ENCODE measurements at places on chromosomes 2 and 18.

DNA sequence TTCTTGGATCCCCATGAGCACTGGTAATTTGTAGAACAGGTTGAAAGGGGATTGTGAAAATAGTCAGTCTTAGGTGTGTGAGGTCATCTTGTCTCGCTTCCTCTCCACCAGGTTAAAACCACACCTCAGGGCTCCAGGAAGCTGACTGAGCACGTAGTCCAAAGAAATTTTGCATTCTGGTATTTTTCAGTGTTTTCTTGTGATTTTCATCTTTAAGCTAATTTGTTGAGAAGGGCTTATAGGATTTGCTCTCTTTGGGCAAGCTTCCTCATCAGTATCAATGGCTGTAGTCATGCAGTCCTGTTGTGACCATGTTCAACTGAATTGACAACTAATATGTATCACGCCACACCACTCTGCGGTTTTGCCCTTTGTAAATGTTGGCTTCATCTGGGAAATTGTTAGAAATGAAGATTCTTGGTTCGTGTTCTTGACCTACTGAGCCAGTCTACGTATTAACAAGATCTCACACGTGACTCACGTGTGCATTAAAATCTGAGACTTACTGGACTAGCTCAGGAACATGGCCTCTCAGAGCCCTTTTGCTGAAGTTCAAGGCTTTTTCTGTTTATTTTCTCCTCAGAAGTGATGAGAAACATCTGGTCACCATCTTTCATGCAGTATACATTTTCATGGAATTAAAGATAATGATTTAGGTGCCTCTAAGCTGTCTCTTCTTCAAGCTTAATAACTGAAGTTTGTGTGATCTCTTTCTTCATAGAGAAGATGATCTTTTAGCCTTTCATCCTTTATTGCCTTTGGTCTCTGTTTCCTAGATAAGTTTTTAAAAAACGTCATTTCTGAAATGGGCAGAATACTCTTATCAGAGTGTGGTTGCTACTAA is 32.8 kb downstream of the FMNL2 start:
- DNase-seq, result no peak

DNA sequence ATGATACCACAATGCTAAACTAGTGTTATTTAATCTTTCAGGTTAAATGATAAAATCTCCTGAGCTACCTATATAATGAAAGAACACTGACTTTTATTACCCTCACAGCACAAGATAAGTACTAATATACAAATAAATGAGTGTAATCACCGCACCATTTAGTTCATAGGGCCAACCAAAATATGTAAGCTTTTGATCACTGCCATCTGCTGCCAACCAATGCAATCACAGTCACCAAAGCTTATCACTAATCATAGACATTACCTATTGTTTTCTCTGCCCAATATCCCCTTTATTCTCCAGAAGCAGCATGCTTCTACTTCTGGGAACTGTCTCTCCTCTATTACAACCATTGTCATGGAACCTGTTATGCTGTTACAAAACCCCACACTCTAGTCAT is 151.6 kb upstream of the LRATD1 start:
- no peak for DNase-seq

DNA sequence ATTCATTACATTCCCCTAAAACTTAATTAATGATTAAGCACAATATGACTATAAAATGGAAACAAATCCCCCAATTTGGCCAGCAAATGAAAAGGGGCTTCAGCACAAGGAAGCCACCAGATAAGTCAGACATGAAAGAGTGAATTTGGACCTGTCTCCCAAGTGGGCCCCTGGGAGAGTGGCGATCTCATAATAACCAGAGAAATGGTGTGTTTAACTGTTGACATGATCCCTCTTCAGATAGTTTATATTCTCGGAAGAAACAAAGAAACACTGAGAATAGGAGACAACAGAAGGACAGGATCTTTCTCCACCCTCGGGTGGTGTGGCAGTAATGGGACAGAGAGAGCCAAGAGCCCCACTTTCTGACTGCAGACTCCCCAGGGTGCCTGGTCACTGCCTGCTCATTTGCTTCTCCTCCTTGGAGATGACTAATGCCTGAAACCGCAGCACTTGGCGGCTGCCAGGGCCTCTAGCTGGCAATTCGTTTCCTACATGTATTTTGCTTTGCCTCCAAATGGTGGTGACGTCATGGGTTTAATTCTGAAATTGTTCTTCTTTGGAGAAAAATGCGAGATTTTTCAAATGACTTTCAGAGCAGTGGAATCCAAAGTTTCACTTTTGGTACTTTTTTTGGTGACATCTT is 46.4 kb upstream of the SPP2 start:
- peak; percentile 44 for DNase-seq

DNA sequence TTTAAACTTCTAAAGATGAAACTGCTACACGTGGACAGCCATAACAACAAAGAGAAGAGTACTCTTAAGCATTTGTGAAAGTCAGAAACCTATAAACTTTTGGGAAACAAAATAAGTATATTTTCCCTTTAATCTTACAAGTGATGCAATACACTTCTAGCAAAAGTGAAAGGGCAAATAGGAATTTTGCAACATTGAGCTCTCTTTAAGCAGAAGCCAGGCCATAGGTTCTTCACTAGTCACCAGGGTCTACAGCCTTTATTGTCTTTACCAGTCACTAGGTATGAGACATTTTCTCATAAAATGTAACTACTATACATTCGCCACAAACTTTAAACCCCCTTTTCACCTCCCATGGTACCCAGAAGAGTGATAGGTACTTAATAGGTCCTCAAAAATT is 37.5 kb downstream of the SCN1A start:
- no peak for DNase-seq

DNA sequence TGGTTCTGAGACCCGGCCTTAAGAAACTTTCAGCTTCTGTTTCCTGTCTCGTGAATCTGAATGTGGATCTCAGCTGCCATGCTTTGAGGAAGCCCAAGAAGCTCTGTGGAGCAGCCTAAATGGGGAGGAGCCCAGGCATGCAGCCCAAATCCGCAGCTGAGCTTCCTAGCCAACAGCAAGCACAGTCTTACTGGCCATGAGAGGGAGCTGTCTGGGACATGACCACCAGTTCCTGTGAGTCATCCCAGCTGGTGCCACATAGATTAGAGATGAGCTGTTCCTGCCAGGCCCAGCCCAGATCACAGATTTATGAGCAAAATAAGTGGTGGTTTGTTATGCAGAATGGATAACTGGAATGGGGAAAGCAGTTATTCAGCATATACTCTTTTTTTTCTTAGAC is 224.4 kb upstream of the APCDD1 start:
- DNase-seq, result no peak

GRCh38 chr18:7117390-7118355 is at the start of gene LAMA1:
TSS of gene LAMA1 (minus strand) at chr18:7117797. CDS start at chr18:7117720, 77 bp downstream.
- DNase-seq, result no peak

GRCh38 chr2:186425576-186425975 is 60.5 kb upstream of the ZC3H15 start:
- DNase-seq, result no peak

DNA sequence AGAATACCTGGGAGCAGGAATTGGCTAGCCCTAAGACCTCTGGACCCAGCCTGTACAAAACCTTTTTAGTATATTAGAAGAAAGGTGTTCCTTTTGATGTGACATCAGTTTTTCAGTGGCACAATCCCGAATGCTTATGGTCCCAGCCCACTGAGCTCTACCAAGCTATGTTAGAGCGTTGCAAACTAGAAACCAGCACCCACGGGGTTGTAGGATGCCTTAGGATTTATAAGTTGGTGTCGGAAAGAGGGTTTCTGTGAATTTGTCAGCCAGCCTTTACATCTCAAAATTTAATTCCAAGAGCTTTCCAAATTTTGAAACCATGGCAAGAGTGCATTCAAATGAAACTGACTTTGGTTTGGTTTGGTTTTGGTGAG is 499 bp upstream of the LMAN1 start:
- no peak for DNase-seq

DNA sequence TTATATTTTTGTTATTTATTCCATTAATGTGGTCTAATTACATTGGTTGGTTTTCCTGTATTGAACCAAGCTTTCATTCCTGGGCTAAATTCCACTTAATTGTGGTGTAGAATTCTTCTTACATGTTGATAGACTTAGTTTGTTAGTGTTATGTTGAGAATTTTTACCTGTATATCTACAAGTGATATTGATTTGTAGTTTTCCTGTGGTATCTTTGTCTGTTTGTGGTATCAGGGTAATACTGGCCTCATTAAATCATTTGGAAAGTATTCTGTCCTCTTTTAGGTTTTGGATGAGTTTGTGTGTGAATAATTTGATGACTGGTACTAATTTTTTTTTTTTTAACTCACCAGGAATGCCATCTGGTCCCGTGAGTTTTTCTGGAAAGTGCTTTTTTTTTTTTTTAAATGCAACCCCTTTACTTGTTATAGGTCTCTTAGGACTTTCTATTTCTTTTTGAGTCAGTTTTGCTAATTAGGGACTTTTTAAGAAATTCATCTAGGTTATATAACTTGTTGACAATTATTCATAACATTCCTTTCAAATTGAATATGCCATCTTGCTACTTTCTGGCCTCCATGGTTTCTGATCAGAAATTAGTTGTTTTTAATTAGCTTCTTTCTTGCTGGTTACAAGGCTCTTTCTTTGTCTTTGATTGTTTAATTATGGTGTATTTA is 232.8 kb downstream of the CCDC85A start:
- DNase-seq, result no peak

GRCh38 chr2:43312755-43313641 is 86.6 kb upstream of the ZFP36L2 start:
- DNase-seq, result no peak

GRCh38 chr2:148593421-148593820 is 51.1 kb upstream of the EPC2 start:
- no peak for DNase-seq

DNA sequence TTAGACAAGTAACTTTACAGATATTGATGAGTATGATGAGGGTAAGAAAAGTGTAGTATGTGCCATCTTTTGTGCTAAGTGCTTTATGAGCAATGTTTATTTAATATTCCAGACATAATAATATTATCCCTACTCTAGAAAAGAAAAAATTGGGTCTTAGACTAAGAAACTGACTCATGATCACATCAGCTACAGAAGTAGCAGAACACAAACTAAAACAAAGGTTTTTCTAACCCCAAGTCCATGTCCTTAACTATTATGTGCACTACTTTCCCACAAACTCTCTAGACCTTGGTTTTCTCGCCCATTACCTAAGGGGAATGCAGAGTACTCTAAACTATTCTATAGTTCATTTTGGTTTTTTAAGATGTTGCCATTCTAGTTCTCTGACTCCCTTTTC is 64.5 kb downstream of the BAZ2B start:
- no peak for DNase-seq

DNA sequence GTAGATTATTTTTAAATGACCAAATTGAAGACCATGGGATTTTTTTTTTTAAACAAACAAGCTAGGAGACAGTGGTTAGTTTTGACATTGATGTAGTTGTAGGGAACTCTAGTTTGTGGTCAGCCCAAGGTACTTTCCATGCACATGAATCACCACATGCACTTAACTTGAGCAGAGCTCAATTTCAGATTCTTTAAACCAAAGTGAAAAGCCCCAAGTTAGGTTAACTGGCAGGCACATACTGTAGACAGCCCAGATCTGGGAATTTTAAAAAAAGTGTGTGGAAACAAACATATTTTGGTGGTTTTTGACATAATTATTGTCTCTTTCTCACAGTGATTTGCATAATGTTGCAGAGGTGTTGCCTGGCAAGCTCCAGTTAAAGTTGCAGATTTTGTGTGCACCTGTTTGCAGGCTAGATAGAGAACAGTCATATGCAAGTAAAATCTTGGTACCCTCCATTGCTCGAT is 88.4 kb downstream of the BCL2L11 start:
- DNase-seq, result no peak

DNA sequence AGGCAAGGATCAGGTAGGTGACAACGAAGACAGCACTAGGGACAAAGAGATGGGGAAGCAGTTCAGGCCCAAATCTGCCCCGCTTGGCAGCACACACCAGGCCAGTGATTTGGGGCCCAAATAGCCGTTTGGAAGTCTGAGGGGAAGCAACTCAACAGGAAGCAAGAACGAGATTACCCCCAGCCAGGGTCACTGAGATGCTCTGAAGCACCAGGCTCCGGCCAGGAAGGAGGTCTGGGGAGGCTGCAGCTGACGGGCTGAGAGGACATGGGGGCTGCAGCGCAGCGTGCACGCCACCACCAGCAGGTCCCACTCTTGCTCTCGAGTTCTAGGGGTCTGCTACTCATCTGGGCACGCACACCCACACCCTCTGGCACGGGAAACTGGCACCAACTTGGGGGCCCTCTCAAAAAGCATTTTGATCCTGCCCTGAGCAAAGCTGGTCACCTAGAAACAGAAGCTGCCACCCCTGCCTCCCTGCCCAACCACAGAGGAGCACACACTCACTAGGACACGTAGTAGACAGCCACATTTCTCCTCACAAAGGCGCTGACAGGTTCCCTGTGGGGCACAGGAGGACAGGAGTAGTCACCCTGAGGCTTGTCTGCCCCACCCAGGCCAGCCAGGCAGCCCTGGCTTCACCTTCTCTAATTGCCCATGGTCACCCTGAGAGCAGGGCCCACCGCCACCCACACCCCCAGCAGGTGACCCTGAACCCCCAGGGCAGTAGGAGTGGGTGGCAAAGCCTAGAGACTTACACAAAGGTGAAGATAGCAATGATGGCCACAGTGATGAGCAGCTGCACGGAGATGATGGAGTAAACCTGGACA is 8.4 kb downstream of the PNKD start:
- no peak for DNase-seq

DNA sequence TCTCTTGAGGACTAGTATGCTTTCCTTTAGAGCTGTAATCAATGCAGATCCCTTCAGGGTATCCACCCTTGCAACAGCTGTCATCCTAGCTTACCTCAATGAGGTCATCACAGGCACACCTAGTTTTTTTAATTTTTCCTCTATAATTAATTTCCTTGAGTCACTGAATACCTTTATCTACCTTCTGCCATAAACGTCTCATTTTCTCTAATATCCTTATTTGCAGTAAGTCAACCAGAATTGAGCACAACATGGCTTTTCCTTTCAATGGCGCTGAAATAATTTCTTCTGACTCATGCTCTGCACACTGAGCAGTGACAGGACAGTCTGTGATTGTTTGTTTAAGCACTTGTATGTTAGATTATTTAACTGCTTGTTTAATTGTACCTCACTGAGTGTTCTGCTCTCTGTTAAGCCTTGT is 49.4 kb downstream of the ETAA1 start:
- DNase-seq, result no peak

DNA sequence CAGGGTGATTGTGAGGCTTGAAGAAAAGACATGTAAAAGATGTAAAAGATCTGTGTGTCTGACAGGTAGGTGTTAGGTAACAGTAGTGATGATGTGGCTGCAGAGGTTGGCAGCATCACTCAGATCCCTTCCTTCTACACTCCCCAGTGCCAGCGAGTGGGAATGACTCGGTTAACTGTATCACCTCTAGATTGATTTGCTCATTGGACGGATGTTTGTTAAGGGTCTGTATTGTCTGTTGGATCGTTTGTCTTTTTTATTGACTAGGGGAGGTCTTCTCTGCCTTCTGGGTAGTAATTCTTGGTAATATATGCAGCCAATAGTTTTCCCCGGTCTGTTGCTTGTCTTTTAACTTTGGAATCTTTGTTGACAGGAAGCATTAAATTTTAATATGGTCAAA is 44.8 kb upstream of the CNGA3 start:
- DNase-seq, result no peak

All from NCI-H187 treated with DMSO at 0.1 percent for 48 hours (cell line).